ENCODE measurements at places on chromosomes 2 and 18. TPM values are rescaled to one million over a fixed set of nuclear protein-coding genes. Genes with fewer than 3 reads are reported as not detected.

GRCh38 chr2:100741880-100742276 is 78.1 kb upstream of the NPAS2 start:
- H3K36me3 ChIP-seq: no peaks in the 10 kb centered on the region
- H3K4me3 ChIP-seq: no peak overlapping the region
- peaks cover 27% of the 10 kb centered on the region for H3K4me1 ChIP-seq
- no peaks in the 10 kb centered on the region for H3K27me3 ChIP-seq
- H3K27ac ChIP-seq: peak overlapping the region; percentile 91
- no peak for DNase-seq

GRCh38 chr2:108946442-108946841 is 42.6 kb downstream of the EDAR start:
- H3K27ac ChIP-seq: no peak overlapping the region
- H3K36me3 ChIP-seq: no peaks in the 10 kb centered on the region
- DNase-seq: no peak
- H3K27me3 ChIP-seq: peaks cover 5% of the 10 kb centered on the region
- no peak overlapping the region for H3K4me3 ChIP-seq

GRCh38 chr2:149192427-149192826 is 138.0 kb upstream of the LYPD6 start:
- H3K36me3 ChIP-seq: no peaks in the 10 kb centered on the region
- H3K27me3 ChIP-seq: no peaks in the 10 kb centered on the region
- DNase-seq: no peak
- no peaks in the 10 kb centered on the region for H3K4me1 ChIP-seq
- H3K4me3 ChIP-seq: no peak overlapping the region

- no peaks in the 10 kb centered on the region for H3K4me1 ChIP-seq
- peak; percentile 38 for DNase-seq
- no peak overlapping the region for H3K4me3 ChIP-seq
- no peak overlapping the region for H3K27ac ChIP-seq
- no peaks in the 10 kb centered on the region for H3K27me3 ChIP-seq
These were observed 58.4 kb upstream of the NT5C1B start for GRCh38 chr2:18647731-18648130.

DNA sequence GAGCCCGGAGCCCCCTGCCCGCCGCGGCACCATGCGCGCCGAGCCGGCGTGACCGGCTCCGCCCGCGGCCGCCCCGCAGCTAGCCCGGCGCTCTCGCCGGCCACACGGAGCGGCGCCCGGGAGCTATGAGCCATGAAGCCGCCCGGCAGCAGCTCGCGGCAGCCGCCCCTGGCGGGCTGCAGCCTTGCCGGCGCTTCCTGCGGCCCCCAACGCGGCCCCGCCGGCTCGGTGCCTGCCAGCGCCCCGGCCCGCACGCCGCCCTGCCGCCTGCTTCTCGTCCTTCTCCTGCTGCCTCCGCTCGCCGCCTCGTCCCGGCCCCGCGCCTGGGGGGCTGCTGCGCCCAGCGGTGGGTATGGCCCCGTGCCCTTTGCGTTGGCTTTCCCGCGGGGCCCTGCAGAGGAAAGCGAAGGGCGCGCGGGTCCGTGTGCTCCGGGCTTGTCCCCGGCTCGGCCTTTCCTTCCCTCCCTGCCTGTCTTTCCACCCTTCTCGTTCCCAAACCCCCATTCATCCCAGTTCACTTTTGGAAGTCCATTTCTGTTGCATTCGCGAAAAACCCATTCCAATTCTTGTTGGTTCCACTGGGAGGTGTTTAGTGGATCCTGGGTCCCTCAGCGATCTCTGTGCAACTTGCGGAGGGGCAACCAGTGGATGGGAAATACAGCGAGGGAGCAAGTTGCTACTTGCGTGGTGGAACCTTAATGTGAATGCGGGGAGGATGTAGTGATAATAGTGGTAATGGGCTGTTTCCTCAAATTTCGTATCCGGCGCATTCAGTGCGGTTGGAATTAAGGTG is 599 bp downstream of the ADAM23 start:
- H3K27ac ChIP-seq: no peak overlapping the region
- H3K4me1 ChIP-seq: peaks cover 12% of the 10 kb centered on the region
- H3K36me3 ChIP-seq: no peaks in the 10 kb centered on the region

- no peak for DNase-seq
- H3K4me3 ChIP-seq: no peak overlapping the region
- no peaks in the 10 kb centered on the region for H3K4me1 ChIP-seq
- H3K27ac ChIP-seq: no peak overlapping the region
These were observed 1137.6 kb upstream of the NXPH2 start for GRCh38 chr2:139917690-139918384.

GRCh38 chr2:99485411-99485810 is 4.4 kb downstream of the REV1 start:
- H3K36me3 ChIP-seq: peaks cover 2% of the 10 kb centered on the region
- H3K4me1 ChIP-seq: peaks cover 13% of the 10 kb centered on the region
- no peak overlapping the region for H3K27ac ChIP-seq

- H3K4me1 ChIP-seq: no peaks in the 10 kb centered on the region
- H3K36me3 ChIP-seq: no peaks in the 10 kb centered on the region
- H3K27ac ChIP-seq: no peak overlapping the region
- DNase-seq: no peak
- H3K4me3 ChIP-seq: no peak overlapping the region
These were observed 327.1 kb downstream of the GALNT13 start for GRCh38 chr2:154198866-154199265.

PLGLB1 gene
- total RNA-seq: 1.6 TPM

GRCh38 chr18:4839639-4840038 is 357.4 kb downstream of the AKAIN1 start:
- no peak overlapping the region for H3K4me3 ChIP-seq
- H3K27ac ChIP-seq: no peak overlapping the region
- H3K27me3 ChIP-seq: no peaks in the 10 kb centered on the region

DNA sequence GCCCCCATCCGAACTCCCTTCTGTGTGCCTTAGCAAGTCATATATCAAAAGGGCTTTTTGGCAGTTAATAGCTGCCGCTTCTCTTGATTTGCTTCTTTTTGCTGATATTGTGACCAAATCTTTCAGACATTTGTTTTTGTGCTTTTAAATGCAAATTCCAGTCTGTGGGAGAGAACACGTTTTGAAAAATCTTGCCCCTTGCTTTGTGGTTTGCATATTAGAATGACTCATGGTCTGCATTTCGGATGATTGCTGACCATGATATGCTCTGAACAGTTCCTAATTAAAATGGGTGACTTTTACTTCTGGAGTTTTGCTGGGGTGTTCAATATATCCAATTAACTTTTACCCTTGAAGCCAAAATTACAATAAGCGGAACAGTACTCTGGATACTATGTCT is 58.2 kb upstream of the ST6GAL2 start:
- H3K4me1 ChIP-seq: no peaks in the 10 kb centered on the region
- no peak overlapping the region for H3K27ac ChIP-seq
- no peak for DNase-seq
- no peaks in the 10 kb centered on the region for H3K36me3 ChIP-seq

DNA sequence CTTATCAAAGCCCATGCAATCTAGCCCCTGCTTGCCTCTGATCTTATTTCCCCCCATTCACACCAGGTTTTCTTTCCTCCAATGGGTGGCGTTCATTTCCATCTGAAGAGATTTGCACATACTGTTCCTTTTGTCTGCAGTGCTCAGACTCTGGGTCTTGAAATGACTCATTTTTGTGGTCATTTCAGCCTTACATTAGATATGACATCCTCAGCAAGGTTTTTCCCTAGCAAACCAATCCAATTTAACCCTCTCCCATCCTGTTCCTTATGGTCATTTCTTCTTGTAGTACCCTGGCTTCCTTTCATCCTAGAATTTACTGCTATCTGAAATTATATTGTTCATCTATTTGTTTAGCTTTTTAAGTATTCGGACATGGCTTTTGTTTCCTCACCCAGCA is 42.5 kb upstream of the SCN1A start:
- no peak overlapping the region for H3K4me3 ChIP-seq
- H3K36me3 ChIP-seq: no peaks in the 10 kb centered on the region
- no peak overlapping the region for H3K27ac ChIP-seq

DNA sequence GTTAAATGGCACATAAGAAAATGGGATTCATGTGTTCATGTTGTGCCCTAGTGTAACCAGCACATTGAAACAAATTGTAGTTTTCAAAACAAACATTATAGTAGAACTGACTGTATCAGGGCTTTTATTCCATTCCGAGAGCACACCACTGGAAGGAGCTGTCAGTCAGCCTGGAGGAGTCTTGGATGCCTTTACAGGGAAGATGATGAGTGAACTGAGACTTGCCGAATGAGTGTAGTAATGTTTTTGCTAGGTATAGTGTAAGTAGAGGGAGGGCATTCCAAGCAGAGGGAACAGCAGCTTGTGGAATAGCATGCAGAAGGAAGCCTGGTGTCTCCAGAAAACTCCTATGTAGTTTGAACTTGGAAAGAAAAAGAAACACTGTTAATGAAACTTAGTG is 183.5 kb downstream of the MCFD2 start:
- no peak overlapping the region for H3K27ac ChIP-seq
- no peak overlapping the region for H3K4me3 ChIP-seq
- no peak for DNase-seq
- H3K27me3 ChIP-seq: no peaks in the 10 kb centered on the region
- H3K4me1 ChIP-seq: no peaks in the 10 kb centered on the region
- no peaks in the 10 kb centered on the region for H3K36me3 ChIP-seq

CD226 gene
- 0.53 TPM for total RNA-seq

- peaks cover 23% of the 10 kb centered on the region for H3K4me1 ChIP-seq
- H3K27ac ChIP-seq: no peak overlapping the region
- H3K27me3 ChIP-seq: peaks cover 4% of the 10 kb centered on the region
- no peak overlapping the region for H3K4me3 ChIP-seq
- no peaks in the 10 kb centered on the region for H3K36me3 ChIP-seq
These were observed 47.4 kb upstream of the MTCL1 start for GRCh38 chr18:8657873-8658470.

DNA sequence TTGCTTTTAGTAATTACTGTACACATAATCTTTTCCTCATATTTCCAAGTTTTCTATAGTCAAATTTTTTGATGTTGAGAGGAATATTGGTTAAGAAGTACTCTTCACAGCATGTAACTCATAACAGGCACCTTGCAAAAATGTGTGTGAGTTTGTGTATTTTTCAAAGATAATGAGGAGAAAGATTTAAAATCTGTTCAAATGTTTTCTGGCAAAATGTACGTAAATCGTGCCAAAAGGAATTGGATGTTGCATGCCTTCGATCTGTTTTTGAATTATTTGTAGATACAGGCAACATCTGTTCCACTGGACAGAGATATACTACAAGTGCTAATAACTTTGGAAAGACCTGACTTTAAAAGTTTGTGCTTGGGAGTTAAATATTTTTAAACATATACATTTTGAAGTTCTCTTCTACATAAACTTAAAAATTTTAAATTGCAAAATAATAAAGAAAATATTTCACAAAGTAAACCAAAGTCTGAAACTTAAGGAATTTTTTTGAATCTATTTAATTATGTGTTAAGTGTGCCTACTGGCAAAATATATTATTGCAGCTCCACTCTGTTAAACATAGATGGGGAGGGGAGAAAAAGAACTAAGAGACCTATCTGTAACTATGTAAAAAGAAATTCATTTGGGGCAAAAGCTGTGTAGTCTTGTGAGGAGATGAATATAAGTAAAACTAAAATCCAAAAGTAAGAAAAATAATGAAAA is 133.5 kb upstream of the UBE2E3 start:
- DNase-seq: peak; percentile 33
- H3K4me3 ChIP-seq: no peak overlapping the region
- no peaks in the 10 kb centered on the region for H3K4me1 ChIP-seq

UGT1A7 gene
- total RNA-seq: not detected

Data from muscle of leg (tissue), 16 donors.